Fibroblast of skin of left biceps (primary cell): ENCODE measurements at places on chromosomes 16 and 17.

GRCh38 chr16:6190776-6191175 is 1093.2 kb upstream of the EEF2KMT start:
- no peak for DNase-seq

DNA sequence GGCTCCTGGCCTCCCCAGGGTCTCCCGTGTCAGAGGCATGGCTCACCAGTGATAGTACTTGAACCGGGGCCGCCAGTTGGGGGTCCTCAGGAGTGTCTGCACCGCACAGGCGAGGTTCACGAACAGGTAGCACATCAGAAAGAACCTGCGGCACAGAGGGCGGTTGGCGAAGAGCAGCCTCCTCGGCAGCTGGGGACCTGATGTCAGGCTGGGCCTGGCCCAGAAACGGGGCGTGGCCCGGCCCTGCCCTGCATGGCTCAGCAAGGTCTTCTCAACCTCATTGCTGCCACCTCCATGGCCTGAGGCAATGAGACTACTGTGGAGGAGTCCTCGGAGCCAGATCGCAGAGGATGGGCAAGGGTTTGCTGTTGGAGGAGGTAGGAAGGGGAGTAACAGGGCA is 4.1 kb upstream of the LCAT start:
- no peak for DNase-seq

DNA sequence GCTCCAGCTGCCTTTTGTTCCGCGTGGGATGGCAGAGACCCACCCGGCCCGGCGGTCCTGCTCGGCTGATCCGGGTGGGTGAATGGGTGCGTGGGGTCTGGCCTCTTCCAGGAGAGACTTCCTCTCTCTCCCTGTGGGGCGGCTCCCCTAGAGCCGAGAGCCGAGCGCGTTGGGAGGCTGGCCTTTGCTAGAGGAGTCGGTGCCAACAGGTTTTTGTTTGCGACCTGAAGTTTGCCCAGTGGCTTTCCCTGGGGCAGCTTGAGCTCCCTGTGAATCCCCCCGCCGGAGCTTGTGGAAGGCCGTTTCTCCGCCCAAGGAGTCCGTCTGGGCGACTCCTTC is 970 bp downstream of the EPN2 start:
- DNase-seq, result no peak

DNA sequence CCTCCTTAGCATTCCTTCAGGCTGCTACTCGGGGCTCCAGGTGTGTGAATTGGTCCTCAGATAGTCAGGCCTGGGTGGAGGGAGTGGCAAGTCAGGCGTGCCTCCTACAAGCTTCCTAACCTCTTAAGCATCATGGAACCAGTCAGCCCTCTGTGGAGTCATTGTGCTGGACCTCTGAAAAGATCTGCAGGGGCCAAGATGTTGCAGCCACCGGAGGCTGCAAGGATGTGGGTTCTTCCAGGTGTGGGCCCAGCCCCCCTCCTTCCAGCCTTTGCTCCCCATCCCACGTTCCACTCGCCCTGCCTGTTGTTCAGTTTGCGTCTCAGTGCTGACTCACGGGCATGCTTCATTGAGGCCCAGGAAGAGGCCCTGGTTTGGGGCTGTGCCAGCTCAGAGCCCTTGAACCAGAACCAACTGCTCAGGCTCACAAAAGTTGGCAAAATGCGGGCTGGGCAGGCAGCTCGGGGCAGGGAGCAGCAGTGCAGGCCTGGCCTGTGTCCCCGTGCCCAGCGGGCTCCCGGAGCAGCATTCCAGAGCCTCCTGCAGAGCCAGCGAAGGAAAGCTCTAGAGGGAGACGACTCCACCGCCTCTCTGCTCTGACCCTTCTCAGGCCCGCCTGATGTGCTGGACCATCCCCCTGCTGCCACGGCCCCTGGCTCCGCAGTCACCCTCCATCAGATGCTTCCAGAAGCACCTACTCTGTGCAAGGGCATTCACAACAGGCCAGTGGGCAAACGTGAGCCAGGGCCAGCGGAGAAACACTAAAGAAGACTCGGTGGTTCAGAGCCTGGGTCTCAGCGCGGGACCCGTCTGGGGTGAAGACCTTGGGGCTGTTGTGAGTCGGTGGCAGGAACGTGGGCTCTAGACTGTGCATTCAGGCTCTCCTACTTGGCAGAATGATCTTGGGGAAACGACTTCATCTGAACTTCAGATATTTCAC is 7.5 kb downstream of the LDHD start:
- peak; percentile 58 for DNase-seq

DNA sequence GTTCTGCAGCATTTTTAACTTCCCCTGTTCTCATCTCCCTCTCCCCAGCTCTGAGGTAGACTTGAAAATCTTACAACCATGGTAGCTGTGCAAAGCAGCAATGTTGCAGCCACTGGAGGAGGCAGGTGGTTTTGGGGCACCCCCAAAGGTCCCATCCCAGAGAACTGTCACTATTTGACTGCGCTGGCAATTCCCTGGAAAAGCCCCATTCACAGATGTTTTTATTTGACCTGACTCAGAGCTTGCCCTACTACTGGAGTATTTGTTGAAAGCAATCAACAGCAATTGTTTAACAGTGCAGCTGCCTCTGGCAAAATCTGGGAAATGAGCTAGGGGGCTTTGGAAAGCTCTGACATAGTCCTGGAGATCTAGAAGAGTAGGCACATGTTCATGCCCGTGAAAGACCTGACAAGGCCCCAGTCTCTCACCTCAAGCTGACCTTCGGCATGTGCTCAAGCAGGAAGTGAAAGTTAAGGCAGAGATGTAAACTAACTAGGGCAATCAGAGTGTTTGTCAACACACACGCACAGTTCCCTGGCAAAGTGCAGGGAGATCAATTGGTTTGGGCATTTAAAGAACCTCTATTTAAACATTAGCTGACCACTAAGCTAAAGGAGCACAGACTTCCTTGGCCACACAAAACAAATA is 19.7 kb upstream of the PIK3R5 start:
- no peak for DNase-seq

DNA sequence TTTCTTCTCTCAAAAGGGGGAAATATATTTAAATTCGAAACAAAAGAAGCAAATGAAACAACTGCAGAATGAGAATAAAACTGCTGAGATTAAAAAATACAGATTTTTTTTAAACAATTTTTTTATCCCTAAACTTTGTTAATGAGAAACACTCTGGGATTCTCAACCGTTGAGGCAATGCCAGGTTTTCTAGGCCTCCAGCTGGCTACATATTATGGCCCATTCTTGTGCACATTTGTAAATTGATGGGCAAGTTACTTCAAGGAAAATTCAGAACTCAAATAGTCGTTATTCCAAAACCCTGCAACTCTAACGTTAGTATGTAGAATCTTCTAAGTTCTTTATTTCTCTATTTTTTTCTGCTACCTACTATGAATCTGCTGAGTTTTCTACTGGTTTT is 239.3 kb upstream of the WSCD1 start:
- DNase-seq, result no peak

- DNase-seq, result no peak
Observed at GRCh38 chr17:226108-227077, 44.9 kb upstream of the DOC2B start.

GRCh38 chr16:58317608-58318152 is 22.9 kb upstream of the PRSS54 start:
- no peak for DNase-seq

- DNase-seq, result no peak
Observed at GRCh38 chr17:36938566-36939051, 1.3 kb downstream of the LHX1 start.

DNA sequence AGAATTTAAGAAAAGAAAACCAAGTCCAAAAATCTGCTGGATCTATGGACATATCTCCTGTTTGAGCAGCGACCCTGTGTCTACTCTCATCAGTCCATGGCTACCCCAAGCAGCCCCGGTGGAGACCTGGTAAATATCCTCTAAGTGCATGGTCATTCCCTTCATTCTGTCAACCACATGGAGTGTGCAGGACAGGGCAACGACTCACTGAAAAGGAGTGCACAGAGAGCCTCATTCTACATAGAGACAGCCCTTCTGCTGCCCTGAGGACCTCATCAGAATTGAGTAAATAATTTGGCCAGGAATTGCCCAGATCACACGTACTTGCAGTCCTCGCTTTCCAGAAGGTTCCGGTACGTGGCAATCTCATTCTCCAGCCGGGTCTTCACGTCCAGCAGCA is 3.0 kb downstream of the KRT38 start:
- DNase-seq, result no peak

DNA sequence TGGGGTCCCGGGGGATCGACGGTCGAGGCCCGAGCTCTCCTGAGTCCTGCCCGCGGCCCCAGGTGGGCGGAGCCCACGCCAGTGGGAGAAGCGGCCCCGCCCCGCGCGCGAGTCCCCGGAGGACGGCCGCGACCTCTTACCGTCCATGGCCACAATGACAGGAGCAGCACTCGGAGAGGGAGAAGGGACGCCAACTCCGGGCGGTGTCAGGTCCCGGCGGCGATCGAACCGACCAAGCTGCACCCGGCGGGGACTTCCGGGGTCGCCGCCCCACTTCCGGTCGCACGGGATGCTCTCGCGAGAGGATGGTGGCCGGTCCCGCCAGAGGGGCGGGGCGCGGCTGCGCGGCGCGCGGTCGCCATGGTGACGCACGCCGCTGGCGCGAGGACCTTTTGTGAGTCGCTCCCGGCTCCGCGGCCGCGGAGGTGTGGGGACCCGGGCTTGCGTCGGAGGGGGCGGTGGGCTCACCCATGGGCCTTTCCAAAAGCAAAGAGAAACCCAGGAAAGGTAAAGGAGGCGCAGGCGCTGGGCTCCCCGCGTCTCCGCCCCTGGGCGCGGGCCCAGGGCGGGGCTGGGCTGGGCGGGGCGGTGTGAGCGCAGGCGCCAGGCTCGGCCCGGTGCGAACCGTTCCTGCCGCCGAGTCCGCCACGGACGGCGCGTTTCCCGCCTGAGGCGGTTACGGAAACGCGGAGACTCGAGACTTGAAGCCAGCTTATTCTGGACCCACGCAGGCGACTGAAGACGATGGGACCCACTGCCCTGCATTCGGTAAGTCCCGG is at the start of the genes CHMP1A and SPATA33:
Gene CHMP1A (minus strand): TSS at position 267 of the 779 bp plus-strand sequence. CDS start 120 bp downstream, at position 147.
Gene SPATA33 (plus strand): TSS at position 395 of the 779 bp plus-strand sequence. CDS start 76 bp downstream, at position 471.
- peak; percentile 58 for DNase-seq

GRCh38 chr16:7962091-7962879 is 628.0 kb downstream of the TMEM114 start:
- no peak for DNase-seq

- DNase-seq, result no peak
Observed at GRCh38 chr17:62716834-62717588, 89.5 kb downstream of the MRC2 start.

GRCh38 chr17:50344731-50345365 is 1.1 kb upstream of the XYLT2 start:
- no peak for DNase-seq

- DNase-seq, result no peak
Observed at GRCh38 chr17:57553991-57554825, 190.9 kb downstream of the CCDC182 start.

- no peak for DNase-seq
Observed at GRCh38 chr17:8889458-8890210, 22.2 kb upstream of the PIK3R6 start.

DNA sequence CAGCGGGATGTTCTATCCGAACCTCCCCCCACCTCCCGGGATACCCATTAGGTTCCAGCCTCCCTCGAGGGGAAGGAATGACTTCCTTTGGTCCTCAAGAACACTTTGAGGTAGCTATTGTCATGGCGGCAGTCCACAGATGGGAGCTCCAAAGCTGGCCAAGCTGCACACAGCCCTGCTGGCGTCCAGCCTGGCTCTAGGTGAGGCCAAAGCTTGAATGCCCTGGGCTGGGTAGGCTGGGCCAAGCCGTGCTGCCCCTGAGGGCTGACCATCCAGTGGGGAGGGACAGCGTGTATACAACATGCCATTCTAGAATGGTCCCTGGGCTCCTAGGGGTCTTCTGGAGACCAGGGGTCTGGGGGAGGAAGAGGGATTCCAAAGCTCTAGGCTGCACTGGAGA is 43.5 kb downstream of the PEMT start:
- no peak for DNase-seq

- DNase-seq, result no peak
Observed at GRCh38 chr17:36653374-36653773, 52.0 kb downstream of the MRM1 start.

- DNase-seq, result no peak
Observed at GRCh38 chr16:65531475-65531874, 409.6 kb upstream of the CDH11 start.

GRCh38 chr17:10325031-10325695 is 47.6 kb downstream of the MYH13 start:
- DNase-seq, result no peak

DNA sequence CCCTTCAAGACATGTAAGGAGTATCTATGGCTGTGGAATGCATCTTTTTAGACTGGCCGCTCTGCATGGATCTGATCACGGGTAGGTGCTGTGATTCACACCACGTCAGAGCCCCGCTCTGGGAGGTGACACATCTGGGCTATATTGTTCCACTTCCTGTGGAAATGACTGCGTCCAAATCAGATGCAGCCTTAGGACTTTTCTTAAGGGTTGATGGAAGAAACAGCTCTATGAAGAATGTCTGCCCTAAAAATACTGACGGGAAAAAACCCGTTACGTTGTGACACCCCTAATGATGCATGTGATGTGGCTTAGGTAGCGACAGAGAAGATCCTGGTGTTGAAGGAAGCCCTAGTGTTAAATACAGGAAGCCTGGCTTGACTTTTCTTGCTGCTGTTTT is 12.2 kb downstream of the BANP start:
- peak; percentile 74 for DNase-seq

- DNase-seq, result no peak
Observed at GRCh38 chr17:16933317-16934132, 38.4 kb downstream of the TNFRSF13B start.

DNA sequence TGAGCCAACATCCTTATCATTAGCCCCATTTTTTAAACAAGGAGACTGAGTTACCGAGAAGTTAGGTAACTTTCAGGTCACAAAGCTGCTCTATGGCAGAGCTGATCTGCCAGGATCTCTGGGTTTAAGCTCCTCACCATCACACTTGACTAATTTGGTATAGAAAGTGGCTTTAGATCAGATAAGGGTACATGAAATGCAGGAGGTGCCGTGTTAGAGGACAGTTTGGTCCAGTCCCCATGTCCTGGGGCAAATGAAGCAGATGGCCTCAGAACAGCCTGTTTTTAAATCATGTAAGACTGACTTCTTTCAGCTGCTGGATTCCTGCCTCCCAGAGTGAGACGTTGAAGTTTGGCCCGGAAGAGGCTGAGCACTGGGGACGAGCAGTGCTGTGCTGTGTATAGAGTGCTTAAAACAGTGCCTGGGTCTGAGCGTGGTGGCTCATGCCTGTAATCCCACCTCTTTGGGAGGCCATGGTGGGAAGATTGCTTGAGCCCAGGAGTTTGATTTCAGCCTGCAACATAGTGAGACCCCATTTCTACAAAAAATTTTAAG is 187.0 kb upstream of the CACNG3 start:
- no peak for DNase-seq

DNA sequence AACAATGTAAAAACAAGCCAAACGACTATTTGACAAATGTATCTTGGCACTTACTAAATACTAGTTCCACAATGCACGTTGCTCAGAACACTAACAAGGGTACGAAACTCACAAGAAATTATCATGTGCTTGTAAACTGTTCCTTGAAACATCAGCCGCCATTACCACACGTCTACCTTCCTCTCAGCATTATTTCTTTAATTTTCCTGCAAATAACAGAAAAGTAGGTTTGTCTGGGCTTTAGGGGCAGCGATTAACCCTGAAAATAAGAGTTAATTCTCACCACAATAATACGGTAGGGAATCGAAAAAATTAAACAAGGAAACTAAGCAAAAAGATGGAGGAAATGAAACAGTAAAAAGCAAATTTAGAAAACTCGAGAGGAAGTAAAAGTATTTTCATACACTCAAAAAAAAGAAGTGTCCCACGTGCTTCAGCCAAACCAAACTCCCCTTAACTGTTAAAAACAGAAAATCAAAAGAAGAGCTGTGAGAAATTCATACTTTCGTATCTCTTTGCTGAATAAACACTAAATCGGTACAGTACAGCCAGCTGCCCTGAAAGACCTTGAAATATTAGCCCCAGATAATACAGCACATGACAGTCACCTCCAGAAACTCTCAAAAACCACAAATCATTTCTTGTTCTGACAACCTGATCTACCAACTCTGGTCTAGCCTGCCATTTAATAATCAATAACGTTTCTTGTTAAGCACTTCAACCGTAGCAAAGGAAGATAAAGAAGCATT is 1.2 kb downstream of the ARHGAP17 start:
- no peak for DNase-seq
